Pulmonary artery endothelial cell (primary cell): ENCODE measurements at places on chromosomes 5 and 9. TPM values are rescaled to one million over a fixed set of nuclear protein-coding genes. Genes with fewer than 3 reads are reported as not detected.

Gene TLE4
- 9.6 and 10.4 TPM in 2 replicates for total RNA-seq

Gene CRHBP
- total RNA-seq: 0.18 TPM in 1 of 2 replicates, not detected in the other

Gene BHMT2
- 0.13 and 2.5 TPM in 2 replicates for total RNA-seq

Gene SSBP2
- total RNA-seq: 9.8 and 11.4 TPM in 2 replicates

Gene CEP72
- total RNA-seq: 3.2 and 5.2 TPM in 2 replicates

Gene TMEM38B
- total RNA-seq: 6.3 and 12.2 TPM in 2 replicates

Gene RORB
- under 0.01 TPM in 1 of 2 replicates, not detected in the other for total RNA-seq

Gene RAB14
- 36.3 and 39.3 TPM in 2 replicates for total RNA-seq

Gene PARP8
- 0.13 and 0.28 TPM in 2 replicates for total RNA-seq

Gene HSPB3
- not detected in 2 replicates for total RNA-seq
